ENCODE measurements at places on chromosomes 12 and 14. TPM values are rescaled to one million over a fixed set of nuclear protein-coding genes. Genes with fewer than 3 reads are reported as not detected.

The GLIPR1 gene
- 96.8 TPM for total RNA-seq

The PRH1 gene
- total RNA-seq: 8.4 TPM

The DNAJC22 gene
- total RNA-seq: 0.85 TPM

The CPNE6 gene
- total RNA-seq: not detected

The ACVR1B gene
- 23.6 TPM for total RNA-seq

The ASCL1 gene
- not detected for total RNA-seq

The GALNT16 gene
- 0.11 TPM for total RNA-seq

The NFKBIA gene
- total RNA-seq: 128 TPM

The CD27 gene
- not detected for total RNA-seq

The DYNLL1 gene
- total RNA-seq: 335 TPM

The EGLN3 gene
- 0.21 TPM for total RNA-seq

The SLC10A1 gene
- total RNA-seq: not detected

The LTBP2 gene
- 122 TPM for total RNA-seq

The AMIGO2 gene
- 15.2 TPM for total RNA-seq

The HOTAIR gene
- not detected for total RNA-seq

The MARCHF9 gene
- 3.9 TPM for total RNA-seq

The SOX5 gene
- 0.42 TPM for total RNA-seq

The GLIPR1L1 gene
- total RNA-seq: not detected

The TMBIM6 gene
- 333 TPM for total RNA-seq

The EPYC gene
- not detected for total RNA-seq

The FOXN4 gene
- not detected for total RNA-seq

The C12orf54 gene
- not detected for total RNA-seq

The LACRT gene
- total RNA-seq: not detected

The PRR4 gene
- total RNA-seq: 0.46 TPM

The OR6C2 gene
- total RNA-seq: not detected

The AKAP6 gene
- total RNA-seq: 0.26 TPM

The TXNDC16 gene
- total RNA-seq: 3.2 TPM

The TEX52 gene
- not detected for total RNA-seq

The LMO3 gene
- total RNA-seq: not detected

The TMEM132D gene
- total RNA-seq: not detected

The ADAM20 gene
- 0.26 TPM for total RNA-seq

The KLRB1 gene
- total RNA-seq: not detected

The TMEM63C gene
- total RNA-seq: not detected

The NEUROD4 gene
- total RNA-seq: not detected

The SERPINA10 gene
- not detected for total RNA-seq

The OR4K14 gene
- not detected for total RNA-seq

The CATSPERB gene
- not detected for total RNA-seq

The GRIN2B gene
- not detected for total RNA-seq

The SLC8A3 gene
- 0.14 TPM for total RNA-seq

The P2RX2 gene
- not detected for total RNA-seq

The SOAT2 gene
- total RNA-seq: not detected

The GUCY2C gene
- not detected for total RNA-seq

The RPL10L gene
- not detected for total RNA-seq

The NRXN3 gene
- total RNA-seq: 0.04 TPM

The MYF5 gene
- not detected for total RNA-seq

The OVCH1 gene
- total RNA-seq: 0.21 TPM

The AQP6 gene
- not detected for total RNA-seq

The DHH gene
- 18.8 TPM for total RNA-seq

The POTEM gene
- not detected for total RNA-seq

The VPS37B gene
- total RNA-seq: 10.6 TPM

The NAV3 gene
- total RNA-seq: 28.7 TPM

The KRT79 gene
- not detected for total RNA-seq

The ISCA2 gene
- total RNA-seq: 16.7 TPM

The ZNF891 gene
- 0.53 TPM for total RNA-seq

The GAS2L3 gene
- 23.6 TPM for total RNA-seq
